ENCODE measurements at places on chromosomes 13 and 19. TPM values are rescaled to one million over a fixed set of nuclear protein-coding genes. Genes with fewer than 3 reads are reported as not detected.

- no peak for DNase-seq
Observed at GRCh38 chr13:113632706-113633484, 25.1 kb downstream of the ATP4B start.

DNA sequence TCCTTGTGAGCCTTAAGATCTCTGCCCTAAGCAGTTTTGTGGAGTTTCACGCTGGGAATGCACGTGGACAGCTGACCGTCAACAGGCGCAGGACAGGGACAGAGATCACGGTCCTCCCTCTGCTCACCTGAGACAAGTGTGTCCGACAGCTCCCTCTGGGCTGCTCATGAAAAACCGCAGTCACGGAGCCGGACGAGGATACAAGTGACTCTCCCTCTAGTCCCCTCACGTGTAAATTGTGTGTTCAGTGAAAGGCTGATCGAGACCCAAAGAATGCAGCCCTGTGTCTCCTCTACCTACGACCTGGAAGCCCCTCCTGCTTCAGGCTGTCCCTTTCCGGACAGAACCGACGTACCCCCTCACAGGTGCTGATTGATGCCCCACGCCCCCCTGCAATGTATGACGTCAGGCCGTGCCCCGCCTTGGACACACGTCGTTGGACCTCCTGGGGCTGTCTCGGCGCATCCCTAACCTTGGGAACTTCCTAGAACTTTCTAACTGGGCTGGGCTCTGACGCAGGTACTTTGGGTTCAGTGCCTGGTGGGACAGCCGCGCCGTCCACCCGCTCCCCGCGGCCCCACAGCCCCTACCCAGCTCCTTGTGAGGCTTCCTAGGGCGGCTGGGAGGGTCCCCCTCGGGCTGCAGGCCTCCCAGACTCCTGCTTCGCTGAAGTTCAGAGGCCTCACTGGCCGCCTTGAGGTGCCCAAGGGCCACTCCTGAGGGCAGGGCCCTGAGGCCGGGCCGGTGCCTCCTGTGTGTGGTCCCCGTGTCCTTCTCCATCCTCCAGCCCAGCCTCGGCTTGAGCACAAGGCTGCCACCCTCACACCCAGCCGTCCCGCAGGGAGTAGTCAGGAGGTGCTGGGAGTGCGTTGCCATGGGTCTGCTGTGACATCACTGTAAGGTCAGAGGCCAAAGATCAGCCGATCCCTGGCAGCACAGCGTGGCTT lies at the start of gene C13orf46:
C13orf46 (minus strand) TSS at position 859 of the 947 bp plus-strand sequence; CDS start at position 780, 79 bp downstream.
- DNase-seq: no peak

- DNase-seq: no peak
Observed at GRCh38 chr13:36000028-36000427, 131.2 kb downstream of the DCLK1 start.

GRCh38 chr19:28148554-28148953 lies 1064.4 kb downstream of the UQCRFS1 start:
- no peak for DNase-seq

GRCh38 chr19:53086949-53087348 lies 16.3 kb downstream of the ZNF160 start:
- no peak for DNase-seq

- DNase-seq: no peak
Observed at GRCh38 chr13:81446441-81446840, 1105.5 kb upstream of the SPRY2 start.

GRCh38 chr19:36041831-36042230 lies 9.2 kb upstream of the CLIP3 start:
- DNase-seq: no peak

DNA sequence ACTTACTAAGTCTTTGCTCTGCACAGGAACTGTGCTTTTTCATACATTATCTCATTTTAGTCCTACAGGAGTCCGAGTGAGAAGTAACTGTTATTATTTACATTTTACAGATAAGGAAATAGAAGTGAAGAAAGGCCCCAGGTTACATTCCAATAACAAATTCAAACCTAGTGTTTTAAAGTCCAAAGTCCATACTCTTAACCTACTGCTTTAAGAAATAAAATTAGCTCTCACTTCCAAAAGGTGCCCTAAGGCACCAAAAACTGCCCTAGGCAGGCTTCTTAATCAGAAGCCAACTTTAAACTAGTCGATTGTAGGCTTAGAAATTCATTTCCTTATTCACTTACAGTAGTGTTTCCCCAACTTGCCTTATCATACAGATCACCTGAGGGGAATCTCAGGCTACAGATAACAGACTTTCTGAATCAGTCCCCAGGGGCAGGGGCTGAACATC lies 555.9 kb downstream of the DIAPH3 start:
- DNase-seq: no peak

The LGI4 gene
- total RNA-seq: 5.9 TPM

The KLF1 gene
- total RNA-seq: 0.26 TPM

The SIGLEC9 gene
- 1.4 TPM for total RNA-seq

The FARP1 gene
- 81.7 TPM for total RNA-seq

The ZNF562 gene
- 58.8 TPM for total RNA-seq
